ENCODE measurements at places on chromosomes 11 and 22. TPM values are rescaled to one million over a fixed set of nuclear protein-coding genes. Genes with fewer than 3 reads are reported as not detected.

GRCh38 chr22:41181349-41182241 lies 23.5 kb upstream of the L3MBTL2 start:
- peaks cover 7% of the 10 kb centered on the region for H3K4me1 ChIP-seq
- no peak overlapping the region for H3K4me3 ChIP-seq
- DNase-seq, result no peak
- H3K27me3 ChIP-seq, result no peaks in the 10 kb centered on the region
- no peak overlapping the region for H3K27ac ChIP-seq

USP2 gene
- 2.5 TPM for total RNA-seq

PATE4 gene
- total RNA-seq, result not detected

GRCh38 chr11:126443120-126443519 lies 87.6 kb downstream of the ST3GAL4 start:
- peaks cover 7% of the 10 kb centered on the region for H3K4me1 ChIP-seq
- DNase-seq, result no peak
- no peak overlapping the region for H3K27ac ChIP-seq
- H3K36me3 ChIP-seq, result no peaks in the 10 kb centered on the region
- no peak overlapping the region for H3K4me3 ChIP-seq
- no peaks in the 10 kb centered on the region for H3K27me3 ChIP-seq

DNA sequence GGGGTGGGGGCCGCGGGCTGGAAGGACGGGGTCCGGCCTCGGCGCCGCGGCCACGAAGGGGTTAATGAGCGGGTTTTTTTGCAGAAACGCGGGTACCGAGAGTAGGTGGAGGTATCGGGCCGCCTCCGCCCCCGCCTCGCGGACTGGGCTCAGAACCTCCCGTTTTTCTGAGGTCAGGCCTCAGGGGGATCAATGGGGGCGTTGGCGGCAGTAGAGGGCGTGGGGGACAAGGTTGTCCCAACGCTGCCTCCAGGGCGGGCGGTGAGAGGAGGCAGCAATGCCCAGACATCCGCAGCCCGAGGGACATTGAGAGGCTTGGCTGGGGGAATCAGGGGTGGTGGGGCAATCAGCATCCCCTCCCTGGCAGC lies 34.8 kb upstream of the PRODH start:
- no peak overlapping the region for H3K27ac ChIP-seq
- peak overlapping the region; percentile 58 for H3K4me3 ChIP-seq
- DNase-seq, result no peak
- peaks cover 14% of the 10 kb centered on the region for H3K4me1 ChIP-seq
- no peaks in the 10 kb centered on the region for H3K36me3 ChIP-seq
- H3K27me3 ChIP-seq, result no peaks in the 10 kb centered on the region

- no peaks in the 10 kb centered on the region for H3K27me3 ChIP-seq
- H3K4me1 ChIP-seq, result peaks cover 51% of the 10 kb centered on the region
- H3K36me3 ChIP-seq, result no peaks in the 10 kb centered on the region
- no peak for DNase-seq
Measured at GRCh38 chr11:12007230-12007593, 1.2 kb downstream of the DKK3 start.

DNA sequence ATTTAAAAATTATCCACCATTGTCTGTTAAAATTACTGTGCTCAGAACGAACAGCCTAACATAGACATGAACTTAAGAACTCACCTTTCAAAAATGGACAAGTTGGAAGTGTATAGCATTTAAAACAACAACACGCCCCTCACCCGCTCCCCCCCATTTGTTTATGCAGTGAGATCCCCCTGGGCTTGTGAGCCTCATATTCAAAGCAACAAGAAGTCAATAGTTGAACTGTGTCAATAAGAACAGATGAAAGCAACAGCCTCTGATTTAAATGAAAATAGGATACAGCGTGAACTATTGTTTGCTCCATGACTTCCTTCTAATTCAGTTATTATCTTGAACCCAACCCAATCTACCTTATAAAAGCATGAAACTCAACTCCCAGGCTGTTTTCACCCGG lies 314.2 kb downstream of the BLID start:
- no peak for DNase-seq
- peaks cover 11% of the 10 kb centered on the region for H3K4me1 ChIP-seq
- no peaks in the 10 kb centered on the region for H3K27me3 ChIP-seq
- no peaks in the 10 kb centered on the region for H3K36me3 ChIP-seq
- H3K4me3 ChIP-seq, result no peak overlapping the region

- peaks cover 8% of the 10 kb centered on the region for H3K36me3 ChIP-seq
- DNase-seq, result no peak
- H3K4me3 ChIP-seq, result no peak overlapping the region
- H3K4me1 ChIP-seq, result peaks cover 9% of the 10 kb centered on the region
- no peaks in the 10 kb centered on the region for H3K27me3 ChIP-seq
Measured at GRCh38 chr22:45818424-45819085, 146.9 kb downstream of the ATXN10 start.

GAL3ST1 gene
- total RNA-seq, result not detected

SLCO2B1 gene
- 55.5 TPM for total RNA-seq

KCNQ1OT1 gene
- total RNA-seq, result 3.4 TPM

COMMD9 gene
- total RNA-seq, result 22.6 TPM

IL18 gene
- total RNA-seq, result 48.6 TPM

ADSL gene
- 41.0 TPM for total RNA-seq

- no peak overlapping the region for H3K4me3 ChIP-seq
- H3K27me3 ChIP-seq, result no peaks in the 10 kb centered on the region
- H3K27ac ChIP-seq, result no peak overlapping the region
- no peaks in the 10 kb centered on the region for H3K36me3 ChIP-seq
- no peak for DNase-seq
- H3K4me1 ChIP-seq, result peaks cover 6% of the 10 kb centered on the region
Measured at GRCh38 chr11:123184531-123184930, 10.5 kb downstream of the CLMP start.

- no peak overlapping the region for H3K27ac ChIP-seq
- no peak overlapping the region for H3K4me3 ChIP-seq
- peaks cover 44% of the 10 kb centered on the region for H3K4me1 ChIP-seq
- no peaks in the 10 kb centered on the region for H3K27me3 ChIP-seq
- no peaks in the 10 kb centered on the region for H3K36me3 ChIP-seq
Measured at GRCh38 chr11:27205779-27206570, 157.0 kb downstream of the CCDC34 start.

OR52I1 gene
- total RNA-seq, result not detected

Measured in vagina (tissue), 2 donors.